Retina (tissue), 1 donor: ENCODE measurements at places on chromosomes 1 and 21.

- DNase-seq, result no peak
These were observed 21.2 kb downstream of the PGLYRP3 start for GRCh38 chr1:153291514-153291913.

- peak; percentile 86 for DNase-seq
These were observed 144.0 kb upstream of the PLXNA2 start for GRCh38 chr1:208387908-208388811.

DNA sequence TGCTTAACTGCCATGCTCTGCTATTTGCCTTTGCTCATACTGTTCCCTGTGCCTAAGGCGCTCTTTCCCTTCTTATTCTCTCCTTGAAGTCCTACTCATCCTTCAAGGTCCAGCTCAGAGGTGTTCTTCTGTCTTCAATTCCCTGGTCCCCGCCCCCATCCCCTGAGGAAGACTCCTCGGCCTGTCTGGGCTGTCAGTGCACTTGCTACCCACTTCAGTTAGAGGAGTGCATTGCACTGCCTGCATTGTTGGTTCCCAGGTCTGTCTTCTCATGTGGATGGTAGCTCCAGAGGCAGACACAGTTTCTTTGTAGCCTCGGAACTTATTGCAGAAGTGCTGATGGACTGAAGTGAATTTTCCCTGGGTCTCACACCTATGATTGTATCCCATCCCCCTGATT lies 194.0 kb downstream of the C1orf94 start:
- DNase-seq, result no peak

DNA sequence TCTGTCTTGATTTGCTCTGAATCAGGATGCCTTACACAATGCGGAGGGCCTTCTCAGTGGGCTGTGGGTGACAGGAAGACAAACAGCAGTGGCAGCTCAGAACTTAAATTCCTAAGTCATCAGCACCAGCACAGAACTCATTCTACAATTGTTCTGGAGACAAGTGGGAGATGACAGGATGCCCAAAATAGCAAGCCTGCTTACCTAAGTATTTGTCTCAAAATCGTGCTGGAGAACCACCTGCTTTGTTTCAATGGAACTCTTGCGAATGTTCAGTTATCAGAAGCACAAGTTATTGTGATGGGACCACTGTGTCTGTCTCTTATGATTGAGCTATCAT lies 76.1 kb downstream of the VCAM1 start:
- no peak for DNase-seq

DNA sequence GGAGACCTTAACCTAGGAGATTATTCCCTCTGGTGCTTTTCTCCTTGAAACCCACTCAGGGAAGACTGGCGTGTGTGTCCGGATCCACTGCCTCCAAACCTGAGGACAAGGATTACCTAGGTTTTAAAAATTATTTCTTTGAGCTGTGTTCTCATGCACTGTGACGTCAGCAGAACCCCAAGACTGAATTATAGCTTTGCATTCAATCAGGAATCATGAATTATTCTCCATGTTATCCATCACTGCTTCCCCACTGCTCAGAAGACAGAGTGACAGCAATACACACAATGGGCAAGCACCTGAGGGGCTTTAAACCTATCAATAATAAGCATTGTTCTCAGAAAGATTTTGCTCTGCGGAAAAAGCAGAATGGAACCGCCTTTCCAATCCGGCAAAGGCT lies 253.2 kb upstream of the FOXD3 start:
- DNase-seq, result no peak

GRCh38 chr1:244196571-244197285 lies 145.6 kb downstream of the ZBTB18 start:
- no peak for DNase-seq

GRCh38 chr1:29518183-29518835 lies 282.0 kb downstream of the PTPRU start:
- DNase-seq, result no peak

GRCh38 chr1:1124508-1124785 lies 8.6 kb upstream of the C1orf159 start:
- no peak for DNase-seq

GRCh38 chr21:38741092-38741949 lies 64.4 kb upstream of the ETS2 start:
- DNase-seq, result no peak

- no peak for DNase-seq
These were observed 21.6 kb downstream of the FOXD3 start for GRCh38 chr1:63343922-63344321.

GRCh38 chr1:85289207-85289847 lies 12.9 kb upstream of the BCL10 start:
- DNase-seq, result no peak

- no peak for DNase-seq
These were observed 223.4 kb downstream of the FMN2 start for GRCh38 chr1:240314845-240315801.

DNA sequence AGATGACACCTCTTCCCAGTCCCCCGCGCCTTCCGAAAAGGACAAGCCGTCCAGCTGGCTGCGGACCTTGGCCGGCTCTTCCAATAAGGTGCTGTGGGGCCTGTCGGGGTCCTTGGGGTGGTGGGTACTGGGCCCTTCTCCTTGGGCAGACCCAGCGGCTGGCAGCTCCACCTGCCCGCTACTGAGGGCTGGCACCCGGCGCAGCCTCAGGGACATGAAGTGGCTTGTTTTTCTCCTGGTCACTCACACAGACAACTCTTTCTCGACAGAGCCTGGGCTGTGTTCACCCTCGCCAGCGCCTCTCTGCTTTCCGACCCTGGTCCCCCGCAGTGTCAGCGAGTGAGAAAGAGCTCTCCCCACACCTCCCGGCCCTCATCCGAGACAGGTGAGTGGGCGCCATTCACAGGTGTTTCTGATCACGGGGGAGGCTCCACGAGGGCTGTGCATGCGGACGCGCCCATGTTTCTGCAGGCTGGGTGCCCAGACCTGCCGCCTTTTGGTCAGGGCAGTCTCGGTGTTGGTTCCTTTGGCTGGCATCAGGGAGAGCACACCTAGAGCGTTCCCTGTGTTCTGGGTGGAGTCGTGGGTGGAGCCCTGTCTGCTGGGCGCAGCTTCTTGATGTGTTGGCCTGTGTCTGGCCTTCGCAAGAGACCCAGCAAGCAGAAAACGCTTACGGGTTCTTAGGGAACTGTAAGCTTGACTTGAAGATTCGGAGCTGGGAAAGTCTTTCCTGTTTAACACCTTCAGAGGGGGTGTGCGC lies 75.1 kb downstream of the SKI start:
- no peak for DNase-seq

- peak; percentile 38 for DNase-seq
These were observed 168.0 kb upstream of the NR5A2 start for GRCh38 chr1:199859491-199859933.

DNA sequence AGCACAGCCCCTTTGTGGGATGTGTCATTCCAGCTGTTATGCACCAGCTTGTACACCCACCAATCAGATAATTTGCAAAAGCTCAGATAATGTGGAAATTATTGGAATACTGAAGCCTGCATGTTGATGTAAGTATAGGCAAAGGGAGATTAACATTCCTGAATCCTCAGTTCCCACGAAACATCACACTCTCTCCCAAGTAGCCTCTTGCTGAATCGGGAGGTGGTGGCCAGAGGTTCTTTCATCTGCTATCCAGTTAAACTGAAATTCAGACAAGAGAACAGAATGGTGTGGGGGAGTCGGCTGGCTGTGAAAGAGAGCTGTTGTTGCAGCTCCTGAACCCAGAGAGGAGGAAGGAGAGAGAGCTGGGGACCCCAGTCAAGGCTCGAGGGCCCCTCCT lies 170.9 kb downstream of the ZBTB18 start:
- no peak for DNase-seq

DNA sequence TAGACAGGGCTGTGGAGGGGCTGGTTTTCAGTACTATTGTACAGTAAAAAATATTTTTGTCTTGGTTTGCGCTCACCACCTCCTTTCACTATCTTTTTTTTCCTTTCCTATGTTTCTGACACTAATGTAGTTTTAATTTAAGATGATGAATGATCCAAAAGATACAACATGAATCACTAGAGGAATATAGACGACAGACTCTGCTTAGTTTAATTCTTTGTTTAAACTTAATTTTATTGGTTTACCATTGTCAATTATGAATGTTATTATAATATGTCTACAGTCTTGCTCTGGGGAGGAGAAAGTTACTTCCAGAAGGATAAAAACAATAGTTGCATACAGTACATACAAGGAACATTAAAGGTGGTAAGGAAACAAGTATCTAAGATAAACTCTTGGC lies 682.4 kb upstream of the ADGRL4 start:
- no peak for DNase-seq

GRCh38 chr1:241881440-241881839 lies 33.4 kb downstream of the EXO1 start:
- no peak for DNase-seq

DNA sequence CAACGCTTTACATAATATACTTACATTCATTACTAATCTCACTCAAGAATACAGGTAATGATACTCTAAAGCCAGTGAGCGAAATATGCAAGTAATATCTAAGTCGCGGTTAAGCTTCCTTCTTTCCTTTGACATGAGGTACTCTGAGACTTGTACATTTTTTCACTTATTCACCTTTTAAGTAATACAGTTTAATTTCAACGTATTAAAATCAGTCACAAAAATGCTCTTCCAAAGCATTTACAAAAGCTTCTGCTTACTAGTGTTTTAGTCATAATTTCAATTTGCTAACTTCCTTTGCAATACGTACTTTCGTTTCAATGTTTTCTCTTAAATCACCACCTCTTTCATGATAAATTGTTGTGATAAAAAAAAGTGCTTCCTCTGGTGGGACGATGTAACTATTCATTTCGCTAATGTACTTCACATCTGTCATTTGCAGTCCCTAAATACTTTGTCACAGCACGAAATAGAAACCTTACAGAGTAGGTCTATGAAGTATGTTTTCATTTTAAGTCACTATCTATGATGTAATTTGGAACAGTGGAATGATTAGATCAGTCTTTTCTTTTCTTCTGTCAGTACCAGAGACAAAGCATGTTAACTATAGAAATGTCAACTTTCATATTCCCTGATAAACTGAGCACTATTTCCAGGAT lies 34.0 kb upstream of the ADGRL4 start:
- no peak for DNase-seq

DNA sequence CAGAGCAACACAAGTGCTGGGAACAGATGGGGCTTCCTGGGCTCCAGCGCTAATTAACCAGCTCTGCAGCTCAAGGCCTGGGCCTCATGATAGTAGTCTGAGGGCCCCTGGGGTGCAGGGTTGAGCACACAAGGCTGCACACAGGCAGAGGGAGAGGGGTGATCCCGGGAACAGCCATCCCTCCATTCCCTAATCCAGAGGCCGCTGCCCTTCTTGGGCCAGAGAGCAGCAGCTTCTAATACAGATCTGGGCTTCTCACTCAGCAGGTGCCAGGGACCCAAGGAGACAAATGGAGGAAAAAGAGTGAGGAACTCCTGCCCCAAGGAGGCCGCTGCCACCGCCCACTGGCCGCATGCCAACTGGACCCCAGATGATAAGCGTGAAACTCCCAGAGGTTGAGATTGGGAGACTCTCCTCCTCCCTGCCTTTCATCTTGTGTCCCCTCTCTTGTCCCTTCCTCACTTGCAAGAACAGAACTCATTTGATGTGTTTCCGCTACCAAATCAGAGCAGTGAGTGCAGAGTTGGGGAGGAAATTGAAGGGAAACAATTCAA lies 58.0 kb upstream of the IFNAR2 start:
- DNase-seq, result peak; percentile 48

- peak; percentile 89 for DNase-seq
These were observed 5.3 kb upstream of the CCDC27 start for GRCh38 chr1:3746830-3747521.

DNA sequence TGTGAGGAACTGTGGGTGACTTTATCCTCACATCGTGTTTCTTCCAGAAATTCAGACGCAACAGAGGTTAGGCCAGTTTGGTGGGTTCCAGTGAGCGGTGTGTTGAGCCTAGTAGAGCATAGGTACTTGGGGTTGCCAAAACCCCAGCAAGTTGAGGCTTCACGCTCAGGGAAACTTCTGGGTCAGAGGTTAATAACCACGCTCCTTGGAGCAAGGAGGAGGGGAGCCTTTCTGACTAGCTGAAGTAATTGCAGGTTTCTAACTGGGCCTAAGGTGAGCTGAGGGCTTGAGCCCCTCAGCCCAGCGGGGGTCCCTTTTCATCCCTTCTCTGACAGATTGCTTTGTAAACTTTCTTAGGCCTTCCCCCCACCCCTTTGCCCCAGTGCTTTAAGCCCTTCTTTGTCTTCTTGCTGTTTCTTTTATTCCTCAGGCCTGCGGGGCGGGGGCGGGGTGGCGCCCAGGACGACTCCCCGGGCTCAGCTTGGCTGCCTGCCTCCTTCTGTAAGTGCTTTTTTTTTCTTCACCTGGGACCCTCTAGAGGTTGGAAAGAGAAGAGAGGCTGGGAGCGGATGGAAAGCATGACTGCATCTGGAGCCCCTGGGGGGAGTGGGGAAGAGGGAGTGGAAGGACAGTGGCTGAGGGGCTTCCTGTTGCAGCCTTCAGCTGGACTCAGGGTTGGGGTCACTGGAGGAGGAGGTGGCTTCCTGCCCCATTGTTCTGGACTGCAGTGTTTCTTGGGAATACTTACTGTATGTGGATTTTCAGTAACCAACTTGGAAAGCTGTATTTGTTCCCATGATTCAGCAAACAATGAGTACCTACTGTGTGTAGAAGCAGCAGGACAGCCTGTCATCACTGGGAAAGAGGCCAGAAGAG lies 1.3 kb upstream of the ZNF436 start:
- DNase-seq, result peak; percentile 79

GRCh38 chr1:236370420-236370819 lies 23.7 kb upstream of the EDARADD start:
- no peak for DNase-seq

GRCh38 chr1:117613249-117613968 lies 7.6 kb downstream of the TENT5C start:
- no peak for DNase-seq

DNA sequence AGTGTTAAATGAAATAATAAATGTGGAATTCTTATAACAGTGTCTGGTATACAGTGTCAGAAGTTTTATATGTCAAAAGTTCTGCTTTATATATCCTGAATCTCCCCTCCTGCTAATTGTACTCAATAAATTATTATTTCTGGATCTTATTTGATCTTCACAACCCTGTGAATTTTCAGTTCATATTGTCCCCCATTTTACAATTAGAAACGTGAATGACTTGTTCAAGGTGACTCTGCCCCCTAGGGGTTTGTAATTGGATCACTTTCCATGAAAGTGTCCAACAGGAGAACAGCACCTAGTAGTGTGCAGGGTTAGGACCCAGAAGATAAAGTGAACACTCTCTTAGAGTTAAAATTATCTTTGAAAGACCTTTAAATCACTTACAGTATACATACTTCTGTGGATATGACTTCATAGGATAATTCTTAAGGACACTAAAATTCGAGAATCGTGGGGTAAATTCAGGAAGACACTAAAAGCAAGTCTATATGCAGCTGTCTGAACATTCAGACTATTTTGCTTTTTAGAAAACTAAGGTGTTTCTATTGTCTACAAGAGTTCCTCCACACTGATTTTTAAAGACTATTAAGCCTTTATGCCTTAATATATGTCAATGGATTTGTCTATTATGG lies 4.5 kb upstream of the DDR2 start:
- DNase-seq, result no peak
